ENCODE measurements at places on chromosomes 5 and 9. TPM values are rescaled to one million over a fixed set of nuclear protein-coding genes. Genes with fewer than 3 reads are reported as not detected.

The SMARCA2 gene
- total RNA-seq, result 51.4 TPM

The WDR31 gene
- 0.32 TPM for total RNA-seq

The FBP2 gene
- total RNA-seq, result not detected

The TYRP1 gene
- 0.43 TPM for total RNA-seq

The FOXI1 gene
- not detected for total RNA-seq

Measured in fibroblast of villous mesenchyme (primary cell).